Inflammatory macrophage treated with lipopolysaccharide for 4 hours (primary cell): ENCODE measurements at places on chromosomes 2 and 18.

DNA sequence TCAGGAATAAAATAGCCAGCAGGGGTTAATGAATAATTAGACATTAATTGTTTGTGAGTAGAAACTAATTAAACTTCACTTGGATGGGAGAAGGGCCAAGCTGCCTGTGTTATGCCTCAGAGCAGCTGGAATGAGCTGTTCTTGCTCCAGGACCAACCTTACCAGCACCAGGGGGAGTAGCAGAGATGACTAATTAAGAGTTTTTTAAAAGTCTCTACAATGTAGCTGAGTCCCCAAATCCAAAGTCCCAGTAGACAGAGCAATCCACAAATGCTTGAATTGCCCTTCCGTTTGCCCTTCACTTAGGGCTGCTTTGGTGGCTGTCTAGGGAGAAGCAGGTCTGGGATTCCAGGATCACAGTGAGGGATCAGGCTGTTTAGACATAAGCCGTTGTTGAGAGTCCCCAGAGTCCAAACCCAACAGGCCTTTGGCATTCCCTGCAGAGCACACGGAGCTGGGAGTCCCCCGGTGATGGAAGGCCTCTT lies 59.4 kb downstream of the RHOB start:
- DNase-seq = no peak

DNA sequence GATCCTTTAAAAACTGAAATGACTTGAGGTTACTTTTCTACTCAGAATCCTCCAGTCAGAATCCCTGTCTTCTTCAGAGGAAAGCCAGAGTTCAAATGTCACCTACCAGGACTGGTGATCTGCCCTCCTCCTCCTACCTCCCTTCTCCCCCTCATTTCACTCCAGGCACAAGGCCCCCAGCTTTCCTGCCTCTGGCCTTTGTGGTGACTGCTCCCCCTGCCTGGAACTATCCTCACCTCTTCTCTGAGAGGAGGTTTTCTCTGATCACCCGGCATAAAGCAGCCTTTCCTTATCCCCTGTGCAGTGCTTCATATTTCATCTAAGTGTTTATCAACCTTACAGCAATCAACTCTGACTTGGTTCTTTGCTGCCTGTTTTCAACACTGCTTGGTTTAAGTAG lies 6.8 kb downstream of the B3GNT2 start:
- no peak for DNase-seq

DNA sequence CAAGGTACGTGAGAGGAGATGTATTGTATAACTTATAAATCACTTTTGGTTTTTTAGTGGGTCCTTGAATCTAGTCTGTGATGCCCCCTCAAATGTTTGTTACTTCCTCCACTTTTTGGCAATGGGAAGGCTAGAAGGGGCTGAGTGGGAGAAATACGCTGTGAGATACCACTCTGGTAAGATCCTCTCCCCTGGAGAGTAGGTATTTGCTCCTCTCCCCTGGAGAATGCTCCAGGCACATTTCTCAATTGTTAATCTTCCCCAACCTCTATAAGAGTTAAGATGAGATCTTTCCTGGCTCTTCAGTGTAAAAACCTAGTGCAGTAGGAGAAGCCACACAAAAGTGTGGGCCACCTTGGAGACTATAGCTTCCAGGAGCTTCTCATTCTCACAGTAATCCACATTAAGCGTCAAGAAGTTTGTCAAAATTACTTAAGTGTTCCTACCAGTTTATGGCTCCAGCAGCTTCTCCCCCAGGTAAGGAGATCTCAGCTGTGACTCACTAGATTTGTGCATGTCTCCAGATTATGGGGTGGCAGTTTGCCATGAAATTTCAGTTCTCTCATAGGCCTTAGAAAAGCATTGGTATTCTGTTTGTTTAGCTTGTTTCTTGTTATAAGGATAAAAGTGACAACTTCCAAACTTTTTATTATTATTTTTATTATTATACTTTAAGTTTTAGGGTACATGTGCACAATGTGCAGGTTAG lies 182.6 kb downstream of the FSIP2 start:
- no peak for DNase-seq

- peak; percentile 6 for DNase-seq
Observed at GRCh38 chr2:73112026-73112912, 479 bp downstream of the RAB11FIP5 start.

DNA sequence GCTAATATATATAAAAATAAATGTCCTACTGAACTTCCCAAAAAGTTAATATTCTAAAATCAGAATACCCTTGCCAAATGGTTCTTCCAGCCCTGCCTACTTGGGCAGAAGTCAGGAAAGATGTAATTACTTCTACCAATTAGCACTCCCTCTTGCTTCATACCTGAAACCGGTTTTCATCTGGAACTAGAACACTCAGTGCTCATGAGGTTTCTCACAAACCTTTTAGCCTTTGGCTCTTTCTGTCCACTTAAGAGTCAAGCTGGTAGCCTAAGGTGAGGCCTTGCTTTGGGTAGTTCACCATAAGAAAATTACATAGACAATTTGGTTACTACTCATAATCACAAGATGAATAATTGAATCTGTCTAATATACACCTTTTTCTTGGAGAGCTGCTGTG lies 4.1 kb downstream of the DSG3 start:
- DNase-seq = no peak

DNA sequence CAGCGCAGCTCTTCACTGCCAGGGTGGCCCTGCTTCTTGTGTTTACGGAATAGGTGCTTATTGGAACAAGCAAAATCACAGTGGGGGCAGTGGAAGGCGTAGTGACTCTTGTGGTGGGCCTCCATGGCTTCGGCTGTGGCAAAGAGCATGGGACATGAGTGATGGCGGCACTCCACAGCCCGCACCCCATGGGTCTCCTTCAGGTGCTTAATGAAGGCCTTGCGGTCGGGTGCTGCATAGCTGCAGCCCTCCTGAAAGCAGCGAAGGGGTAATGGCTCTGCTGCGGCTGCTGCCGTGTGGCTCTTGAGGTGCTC lies 10.7 kb downstream of the ZNF142 start:
- DNase-seq = no peak

DNA sequence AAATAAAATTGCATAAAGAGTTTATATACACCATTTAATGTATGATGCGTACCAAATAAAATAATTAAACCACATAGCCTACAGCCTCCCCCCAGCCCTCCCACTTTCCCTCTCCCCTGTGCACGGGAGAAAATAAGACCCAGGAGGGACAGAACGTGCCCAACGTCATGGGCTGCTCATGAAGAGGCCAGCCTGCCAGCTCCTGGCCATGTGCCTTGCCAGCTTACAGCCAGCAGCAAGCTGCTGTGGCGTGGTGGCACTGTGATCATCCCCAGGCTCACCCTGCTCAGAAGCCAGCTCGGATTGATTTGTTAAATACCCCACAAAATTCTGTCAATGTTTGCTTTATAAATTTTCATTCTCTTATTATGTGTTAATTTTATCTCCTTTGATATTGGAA lies 7.6 kb downstream of the GPR148 start:
- DNase-seq = no peak

- no peak for DNase-seq
Observed at GRCh38 chr2:82985572-82986197, 1473.4 kb downstream of the SUCLG1 start.

GRCh38 chr2:224271617-224272236 lies 130.2 kb downstream of the FAM124B start:
- DNase-seq = no peak

GRCh38 chr2:43806719-43807031 lies 32.0 kb downstream of the ABCG5 start:
- DNase-seq = no peak

GRCh38 chr18:12658426-12659138 lies 675 bp upstream of the SPIRE1 start:
- peak; percentile 46 for DNase-seq

DNA sequence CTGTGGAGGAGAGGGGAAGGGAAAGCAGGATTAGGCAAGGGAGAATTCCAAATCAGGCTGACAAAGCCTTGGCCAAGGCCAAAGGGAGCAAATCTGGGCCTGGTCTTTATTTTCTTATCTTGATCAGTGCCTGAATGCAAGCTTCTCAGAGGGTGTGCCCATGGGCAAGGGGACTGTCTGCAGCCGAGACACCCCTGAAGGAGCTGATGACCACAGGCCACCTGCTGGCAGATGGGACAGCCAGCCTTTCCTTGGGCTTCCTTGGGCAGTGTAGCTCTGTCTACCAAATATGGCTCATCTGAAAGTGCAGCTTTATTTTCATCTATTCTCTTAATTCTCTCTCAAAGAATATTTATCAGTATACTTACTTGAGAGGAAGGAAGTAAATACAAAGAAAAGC lies 117.0 kb downstream of the PKP4 start:
- no peak for DNase-seq

- no peak for DNase-seq
Observed at GRCh38 chr2:113980946-113981345, 91.1 kb downstream of the ACTR3 start.

- no peak for DNase-seq
Observed at GRCh38 chr18:74632856-74633255, 35.2 kb downstream of the ZNF407 start.

DNA sequence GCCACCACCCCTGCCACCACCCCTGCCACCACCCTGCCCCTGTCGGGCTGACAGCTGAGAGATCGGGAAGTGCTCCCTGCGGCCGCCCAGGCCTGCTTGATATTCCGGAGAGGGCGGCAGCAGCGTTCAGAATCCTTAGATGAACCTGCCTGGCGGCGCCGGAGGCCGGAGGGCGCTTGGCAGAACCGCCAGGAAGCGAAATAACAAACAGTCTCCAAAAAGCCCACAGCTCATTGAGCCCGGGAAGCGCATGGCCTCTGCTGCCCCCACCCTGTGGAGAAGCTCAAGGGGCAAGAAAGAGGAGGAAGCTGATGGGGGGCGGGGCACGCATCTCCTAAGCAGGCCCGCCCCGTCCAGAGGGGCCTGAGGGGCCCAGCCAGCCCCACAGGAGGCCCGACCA lies 92.2 kb upstream of the MBOAT2 start:
- peak; percentile 31 for DNase-seq

GRCh38 chr2:221792971-221793521 lies 220.9 kb upstream of the EPHA4 start:
- DNase-seq = no peak

GRCh38 chr18:22428672-22429071 lies 11.0 kb upstream of the CTAGE1 start:
- no peak for DNase-seq

- peak; percentile 18 for DNase-seq
Observed at GRCh38 chr2:46269544-46270273, 27.5 kb upstream of the EPAS1 start.
